ENCODE measurements at places on chromosomes 13 and 19.

DNA sequence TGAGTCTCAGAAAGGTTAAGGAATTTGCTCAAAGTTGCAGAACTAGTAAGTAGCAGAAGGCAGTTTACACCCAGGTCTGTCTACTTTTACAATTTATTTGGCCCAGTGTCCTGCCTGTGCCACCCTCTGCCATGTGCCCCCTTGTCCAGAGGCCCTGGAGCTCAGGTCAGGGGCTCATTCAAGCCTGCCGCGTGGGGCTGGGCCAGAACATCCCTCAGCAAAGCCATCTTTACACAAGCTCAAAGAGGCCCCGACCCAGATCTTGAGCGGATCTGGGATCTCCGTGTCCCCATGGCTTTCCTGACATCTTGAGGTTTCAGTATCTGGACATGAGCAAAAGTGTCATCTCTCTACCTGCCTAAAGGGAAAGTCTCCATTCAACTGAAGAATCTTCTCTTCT is 76.4 kb upstream of the VSTM2B start:
- DNase-seq = no peak

- DNase-seq = no peak
Observed at GRCh38 chr13:43985422-43986072, 105.8 kb downstream of the LACC1 start.

GRCh38 chr19:5302396-5302795 is 38.2 kb downstream of the PTPRS start:
- DNase-seq = no peak

GRCh38 chr19:23273590-23274412 is 23.6 kb upstream of the ZNF724 start:
- peak; percentile 50 for DNase-seq

GRCh38 chr19:49425922-49426592 is 869 bp downstream of the GFY start:
- DNase-seq = no peak

GRCh38 chr19:48872884-48873475 is 759 bp downstream of the PPP1R15A start:
- peak; percentile 89 for DNase-seq

DNA sequence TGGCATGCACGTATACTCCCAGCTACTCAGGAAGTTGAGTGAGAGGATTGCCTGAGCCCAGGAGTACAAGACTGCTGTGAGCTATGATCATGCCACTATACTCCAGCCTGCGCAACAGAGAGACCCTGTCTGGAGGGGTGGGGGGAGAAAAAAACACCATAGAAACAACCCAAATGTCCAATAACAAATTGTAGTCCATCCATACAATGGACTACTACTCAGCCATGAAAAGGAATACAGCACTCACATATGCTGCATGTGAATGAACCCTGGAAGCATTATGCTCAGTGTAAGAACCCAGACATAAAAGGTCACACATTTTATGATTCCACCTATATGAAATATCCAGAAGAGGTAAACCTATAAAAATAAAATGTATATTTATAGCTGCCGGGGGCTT is 42.3 kb downstream of the CD320 start:
- no peak for DNase-seq

DNA sequence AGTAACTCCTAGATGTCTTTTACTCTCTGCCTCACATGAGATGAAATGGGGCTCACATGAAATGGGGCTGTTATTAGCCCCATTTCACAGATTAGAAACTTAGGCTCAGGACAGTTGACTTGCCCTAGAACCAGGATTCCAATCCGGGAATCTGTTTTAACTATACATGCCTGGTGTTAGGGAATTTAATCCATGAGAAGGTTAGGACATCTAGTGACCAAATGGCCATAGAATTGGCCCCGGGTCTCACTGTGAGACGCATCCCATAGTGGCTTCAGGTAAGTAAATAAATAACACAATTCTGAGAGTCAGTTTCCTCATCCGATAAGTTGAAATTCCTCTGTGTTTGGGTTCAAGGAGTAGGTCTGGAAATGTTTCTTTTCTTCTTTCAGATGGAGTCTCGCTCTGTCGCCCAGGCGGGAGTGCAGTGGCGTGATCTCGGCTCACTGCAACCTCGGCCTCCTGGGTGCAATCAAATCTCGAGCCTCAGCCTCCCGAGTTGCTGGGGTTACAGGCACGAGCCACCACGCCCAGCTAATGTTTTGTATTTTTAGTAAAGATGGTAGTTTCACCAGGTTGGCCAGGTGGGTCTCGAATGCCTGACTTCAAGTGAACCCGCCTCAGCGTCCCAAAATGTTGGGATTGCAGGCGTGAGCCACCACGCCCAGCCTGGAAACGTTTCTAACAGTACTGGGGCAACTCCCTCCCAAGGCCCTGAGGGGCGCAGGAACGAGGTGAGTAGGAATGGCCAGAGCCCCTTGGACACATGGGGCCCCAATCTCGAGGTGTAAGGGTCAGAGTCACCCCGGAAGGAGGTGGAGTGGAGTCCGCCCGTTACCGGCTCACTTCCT is 1.2 kb upstream of the ZNF574 start:
- DNase-seq = no peak

DNA sequence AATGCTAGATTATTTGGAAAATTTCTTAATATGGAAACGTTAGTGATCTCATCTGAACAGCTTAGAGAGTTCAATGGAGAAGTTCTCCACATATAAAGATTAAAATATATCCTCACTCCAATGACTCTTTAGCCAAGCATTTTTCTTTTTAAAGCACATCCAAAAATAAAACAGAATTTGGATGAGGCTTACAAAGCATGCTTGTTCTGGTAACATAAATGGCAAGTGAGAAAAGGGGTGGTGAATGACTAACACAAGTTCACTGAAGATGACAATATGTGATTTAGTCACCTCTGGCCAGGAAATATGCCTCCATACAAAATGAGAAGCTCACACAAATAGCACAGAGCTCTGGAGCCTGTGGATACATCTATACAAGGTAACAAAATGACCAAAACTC is 253.0 kb downstream of the PCDH20 start:
- no peak for DNase-seq

DNA sequence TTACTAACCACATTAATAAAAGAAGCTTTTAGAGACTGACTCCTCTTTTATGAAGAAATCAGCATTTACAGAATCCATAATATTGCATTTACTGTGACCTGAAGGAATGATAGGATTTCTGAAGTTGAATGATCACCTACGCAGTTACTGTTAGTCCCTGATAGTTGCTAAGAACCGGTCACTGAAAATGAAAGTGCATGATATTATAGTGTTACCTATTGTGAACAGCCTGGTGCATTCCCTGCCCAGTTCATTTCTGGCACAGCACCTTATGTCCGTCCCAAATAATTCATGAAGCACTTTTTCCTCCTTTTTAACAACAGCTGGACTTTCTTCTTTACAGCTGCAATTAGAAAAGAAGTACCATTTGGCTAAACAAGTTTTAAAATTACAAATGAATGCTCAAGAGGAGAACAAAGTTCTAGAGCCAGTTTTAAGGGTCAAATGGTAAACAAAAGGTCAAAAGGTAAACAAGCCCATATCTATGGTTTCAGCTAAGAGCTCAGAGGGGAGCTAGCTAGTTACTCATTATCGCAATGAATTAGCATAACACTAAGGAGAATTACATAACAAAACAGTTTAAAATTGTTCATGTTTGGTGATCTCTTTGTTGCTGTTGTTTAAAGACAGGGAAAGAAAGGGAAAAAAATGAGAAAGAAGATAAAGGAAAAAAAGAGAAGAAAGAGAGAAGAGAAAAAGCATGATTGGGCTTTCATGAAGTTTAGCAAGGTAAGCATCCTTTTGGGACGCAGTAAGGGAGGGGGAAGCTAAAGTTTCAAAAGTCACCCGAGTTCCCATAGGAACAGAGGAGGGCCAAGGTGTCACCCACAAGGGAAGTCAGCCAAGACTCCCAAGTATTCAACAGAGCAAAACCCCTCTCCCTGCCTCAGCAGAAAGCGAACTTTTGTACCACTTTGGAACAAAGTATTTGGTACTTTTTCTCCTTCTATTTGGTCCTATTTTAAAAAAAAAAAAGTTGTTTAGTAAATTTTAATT is 50.2 kb downstream of the FLT3 start:
- DNase-seq = no peak

- no peak for DNase-seq
Observed at GRCh38 chr13:103386341-103386740, 320.1 kb upstream of the SLC10A2 start.

- no peak for DNase-seq
Observed at GRCh38 chr19:2170987-2171348, 7.2 kb downstream of the DOT1L start.

- no peak for DNase-seq
Observed at GRCh38 chr13:107993239-107993949, 221.9 kb downstream of the LIG4 start.

DNA sequence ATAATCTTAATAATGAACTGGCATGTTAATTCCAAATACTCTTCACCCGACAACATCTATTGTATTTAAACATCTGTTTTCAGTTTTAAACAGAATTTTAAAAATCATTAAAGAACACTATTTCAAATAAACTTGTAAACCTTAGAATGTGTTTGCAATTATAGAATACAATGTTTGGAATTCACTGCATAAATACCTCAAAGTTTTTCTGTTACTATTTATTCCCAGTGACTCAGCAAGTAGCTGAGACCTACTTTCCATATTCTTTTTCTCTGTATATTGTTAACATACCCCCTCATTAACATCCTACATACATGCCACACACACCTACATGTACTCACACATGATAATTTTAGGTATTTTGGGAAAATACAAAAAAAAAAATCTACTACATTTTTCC is 1134.3 kb downstream of the SLITRK1 start:
- peak; percentile 16 for DNase-seq

DNA sequence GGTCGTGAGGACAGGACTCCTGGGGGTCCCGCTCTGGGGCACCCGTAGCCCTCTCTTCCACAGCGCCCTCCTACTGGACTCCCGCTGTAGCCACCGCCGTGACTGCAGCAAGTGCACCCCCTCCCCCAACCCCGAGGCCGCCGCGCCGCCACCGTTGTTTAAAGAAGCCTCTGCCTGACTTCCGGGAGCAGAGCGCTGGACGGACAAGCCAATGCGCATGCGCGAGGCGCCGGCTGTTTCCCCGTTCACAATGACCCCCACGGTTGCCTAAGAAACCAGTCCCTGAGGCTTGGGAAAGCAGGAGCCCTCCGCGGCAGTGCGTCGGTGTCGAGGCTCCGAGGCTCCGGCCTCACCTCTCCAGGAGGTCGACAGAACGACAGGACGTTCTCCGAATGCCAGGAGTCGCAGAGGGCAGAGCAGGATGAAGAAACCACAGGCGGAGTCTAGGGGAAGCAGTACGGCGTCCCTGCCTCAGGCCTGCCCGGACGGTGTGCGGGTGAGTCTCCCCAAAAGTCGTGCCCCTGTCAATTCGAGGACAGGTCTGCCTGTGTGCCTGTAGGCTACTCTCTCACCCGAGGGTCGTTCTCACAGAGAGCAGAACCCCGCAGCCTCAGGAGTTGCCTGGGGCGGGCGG is 70.5 kb upstream of the ZNF420 start:
- DNase-seq = peak; percentile 36

- DNase-seq = no peak
Observed at GRCh38 chr19:55642153-55643002, 1.1 kb upstream of the ZNF581 start.

DNA sequence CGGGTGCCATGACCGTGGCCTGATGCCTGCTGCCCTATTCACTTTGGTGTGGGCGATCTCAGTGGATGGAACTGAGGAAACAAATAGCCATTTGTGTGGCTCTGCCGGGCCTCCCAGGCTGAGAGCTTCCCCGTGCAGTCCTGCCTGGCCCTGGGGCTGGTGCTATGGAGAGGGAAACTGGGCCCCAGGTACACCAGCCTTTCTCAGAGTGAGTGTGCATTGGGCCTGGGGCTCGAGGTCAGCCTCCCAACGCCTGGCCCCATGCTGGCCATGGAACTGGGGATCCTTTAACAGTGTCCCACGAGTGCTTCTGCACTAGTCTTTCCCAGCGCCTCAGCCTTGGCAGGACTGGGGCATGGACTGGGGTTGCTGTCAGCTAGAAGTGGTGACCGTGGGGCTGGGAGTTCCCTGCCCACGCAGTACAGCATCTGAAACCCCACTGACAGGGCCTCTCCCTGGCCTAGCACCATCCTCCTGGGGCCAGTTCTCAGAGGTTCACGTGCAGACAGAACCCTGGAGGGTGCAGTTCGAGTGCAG is 10.5 kb downstream of the PLEKHF1 start:
- DNase-seq = no peak

DNA sequence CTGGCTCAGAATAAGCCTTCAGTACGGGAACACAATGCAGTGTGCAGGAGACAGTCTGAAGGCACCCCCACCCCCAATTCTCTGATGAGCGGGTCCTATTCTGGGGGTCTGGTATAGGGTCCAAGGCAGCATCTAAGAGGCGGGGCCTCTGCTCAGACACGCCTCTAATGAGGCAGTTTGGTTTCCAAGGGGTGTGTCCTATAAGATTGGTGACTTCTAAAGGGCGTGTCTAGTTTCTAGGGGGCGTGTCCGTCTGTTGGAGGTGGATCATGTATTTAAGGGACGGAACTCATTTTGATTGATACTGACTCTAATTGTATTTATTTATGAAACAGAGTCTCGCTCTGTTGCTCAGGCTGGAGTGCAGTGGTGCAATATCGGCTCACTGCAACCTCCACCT is 8.7 kb downstream of the FIZ1 start:
- DNase-seq = no peak

- DNase-seq = no peak
Observed at GRCh38 chr13:51241720-51242119, 19.5 kb downstream of the FAM124A start.

GRCh38 chr13:32587811-32588170 is 1.5 kb downstream of the PDS5B start:
- peak; percentile 4 for DNase-seq

- peak; percentile 10 for DNase-seq
Observed at GRCh38 chr13:85806553-85807175, 7.4 kb upstream of the SLITRK6 start.

- DNase-seq = no peak
Observed at GRCh38 chr19:17281391-17282304, at the start of gene ANKLE1. ANKLE1 (plus strand) TSS chr19:17281901; CDS start chr19:17281921, 20 bp downstream.

GRCh38 chr19:38309615-38310278 is 5.7 kb downstream of the C19orf33 start:
- DNase-seq = no peak

DNA sequence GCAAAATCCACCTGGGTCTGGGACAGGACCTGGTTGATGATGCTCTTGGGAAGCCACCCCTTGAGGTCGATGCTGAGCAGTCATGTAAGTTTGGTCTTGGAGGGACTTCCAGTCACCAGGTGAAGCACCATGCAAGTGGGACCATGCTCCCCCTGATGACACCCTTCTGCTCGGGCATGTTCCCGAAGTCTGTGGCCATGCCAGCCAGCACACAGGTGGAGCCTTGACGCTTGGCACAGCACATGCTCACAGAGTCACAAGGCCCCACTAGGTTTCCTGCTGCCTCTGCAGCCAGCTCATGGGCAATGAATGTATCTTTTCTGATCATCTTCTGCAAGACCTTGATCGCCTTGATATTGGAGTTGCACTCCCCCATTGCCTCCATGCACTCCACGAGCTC is 1920.2 kb downstream of the PCDH9 start:
- DNase-seq = no peak

DNA sequence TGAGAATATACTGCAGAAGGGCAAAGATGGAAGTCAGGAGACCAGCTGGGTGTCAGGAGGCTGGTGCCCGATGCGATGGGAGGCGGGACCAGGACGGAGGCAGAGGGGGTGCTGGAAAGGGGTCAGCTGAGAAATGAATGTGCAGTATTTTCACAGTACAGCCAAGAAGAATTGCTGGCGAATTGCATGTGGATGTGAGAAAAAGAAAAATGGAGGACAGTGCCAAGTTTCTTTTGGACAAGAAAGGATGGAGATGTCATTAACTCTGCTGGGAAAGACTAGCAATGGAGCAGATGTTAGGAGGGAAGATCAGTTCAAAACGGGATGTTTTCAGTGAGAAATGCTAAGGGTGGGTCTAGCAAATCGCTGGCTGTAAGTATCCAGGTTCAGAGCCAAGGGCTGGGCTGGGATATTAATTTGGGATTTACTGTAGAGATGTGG is 7.0 kb downstream of the CRYL1 start:
- DNase-seq = no peak
